ENCODE measurements at places on chromosomes 1 and 21.

DNA sequence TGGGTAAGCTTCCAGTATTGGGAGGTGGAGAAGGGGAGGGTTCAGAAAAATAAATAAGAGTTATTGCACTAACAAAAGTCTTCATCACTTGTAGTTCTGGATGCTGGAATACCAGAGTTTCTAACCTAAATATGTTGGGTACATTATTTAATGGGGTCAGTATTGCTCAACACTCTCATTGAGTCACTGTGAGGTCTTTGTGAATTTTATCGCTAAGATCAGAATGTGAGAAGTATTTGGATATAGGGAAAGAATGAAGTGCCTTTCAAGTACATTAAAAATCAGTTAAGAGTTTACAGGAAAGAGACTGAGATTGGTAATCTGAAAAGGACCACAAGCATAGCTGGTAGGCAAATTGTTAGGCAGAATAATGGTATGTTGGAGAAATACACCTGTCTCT lies 8.8 kb downstream of the SNRPE start:
- no peak for DNase-seq

DNA sequence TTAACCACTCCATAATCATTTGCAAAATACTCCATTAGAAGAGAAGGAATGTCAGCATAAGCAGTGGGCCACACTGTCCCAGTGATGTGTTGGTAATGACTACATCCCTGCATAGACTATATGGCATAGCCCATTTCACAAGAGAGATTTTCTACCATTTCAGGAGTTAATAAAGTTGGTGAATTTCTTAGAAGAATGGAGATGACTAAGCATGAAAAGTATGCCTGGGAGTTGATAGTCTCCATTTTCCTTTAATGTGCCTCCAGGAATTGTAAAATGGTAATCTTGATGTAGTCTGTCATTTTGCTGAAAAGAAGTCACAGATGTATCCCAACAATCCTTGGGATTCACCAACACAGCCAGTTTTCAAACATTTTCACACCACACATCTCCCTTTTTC lies 608.8 kb upstream of the CHRM3 start:
- no peak for DNase-seq

- DNase-seq: peak; percentile 62
Measured at GRCh38 chr1:147072482-147073432, 99.5 kb downstream of the PRKAB2 start.

DNA sequence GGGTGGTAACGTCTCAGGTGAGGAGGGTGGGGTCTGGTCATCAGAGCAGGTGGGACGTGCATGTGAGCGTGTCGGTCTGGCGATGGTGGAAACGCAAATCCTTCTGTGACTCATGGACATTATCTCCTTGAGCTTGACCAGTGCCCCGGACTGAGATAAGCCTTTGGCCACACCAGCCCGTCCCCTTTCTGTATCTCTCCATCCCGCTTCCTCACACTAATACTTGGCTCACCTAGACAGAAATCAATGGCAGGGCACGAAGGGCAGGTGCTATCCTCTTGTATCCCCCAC lies 7.9 kb upstream of the AQP10 start:
- DNase-seq: no peak

- DNase-seq: peak; percentile 19
Measured at GRCh38 chr1:145917595-145917994, 922 bp downstream of the PEX11B start.

GRCh38 chr1:244056577-244056976 lies 5.5 kb downstream of the ZBTB18 start:
- DNase-seq: peak; percentile 52

GRCh38 chr1:18820791-18821641 lies 38.4 kb downstream of the TAS1R2 start:
- DNase-seq: peak; percentile 86

DNA sequence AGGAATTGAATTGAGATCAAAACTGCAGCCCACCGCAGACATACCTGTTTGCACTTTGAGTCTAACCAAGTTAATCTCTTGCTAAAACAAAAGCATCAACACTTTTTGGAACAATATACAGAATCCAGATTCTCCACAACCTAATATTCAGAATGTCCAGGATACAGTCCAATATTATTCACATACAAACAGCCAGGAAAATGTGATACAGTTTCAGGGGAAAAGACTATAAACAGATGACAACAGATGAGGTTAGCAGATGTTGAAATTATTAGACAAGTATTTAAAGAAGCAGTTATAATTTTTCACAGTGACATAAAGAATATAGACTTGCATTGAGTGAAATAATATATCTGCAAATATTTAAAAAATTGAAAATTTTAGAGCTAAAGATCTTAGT lies 678.1 kb upstream of the CXADR start:
- DNase-seq: no peak

DNA sequence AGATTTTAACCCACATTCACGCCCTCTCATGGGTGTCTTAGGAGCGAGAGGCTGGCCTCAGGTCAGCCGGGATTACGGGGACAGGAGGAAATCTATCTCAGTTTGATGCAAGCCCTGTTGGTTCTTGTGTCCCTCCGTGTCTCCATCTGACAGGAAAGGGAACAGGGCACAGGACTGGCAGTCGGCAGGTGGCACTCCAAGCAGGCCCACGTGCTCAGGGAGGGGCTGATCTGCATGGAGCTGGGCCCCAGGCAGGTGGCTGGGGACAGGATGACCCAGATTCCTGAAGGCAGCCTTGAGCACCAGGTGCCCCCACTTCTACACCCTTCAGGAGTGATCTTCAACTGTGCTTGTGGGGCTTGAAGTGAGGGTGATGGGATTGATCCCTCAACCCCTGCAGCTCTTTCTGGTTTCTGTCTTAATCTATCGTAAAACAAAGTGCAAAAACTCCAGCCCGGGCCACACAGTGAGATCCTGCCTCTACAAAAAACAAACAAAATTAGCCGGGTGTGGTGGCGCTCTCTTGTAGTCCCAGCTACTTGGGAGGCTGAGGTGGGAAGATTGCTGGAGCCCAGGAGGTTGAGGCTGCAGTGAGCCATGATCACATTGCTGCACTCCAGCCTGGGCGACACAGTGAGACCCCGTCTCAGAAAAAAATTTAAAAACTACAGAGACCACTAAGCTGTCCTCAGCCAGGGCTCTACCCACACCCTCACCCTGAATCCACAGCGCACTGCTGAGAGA lies 8.3 kb downstream of the PLEKHG5 start:
- peak; percentile 99 for DNase-seq

DNA sequence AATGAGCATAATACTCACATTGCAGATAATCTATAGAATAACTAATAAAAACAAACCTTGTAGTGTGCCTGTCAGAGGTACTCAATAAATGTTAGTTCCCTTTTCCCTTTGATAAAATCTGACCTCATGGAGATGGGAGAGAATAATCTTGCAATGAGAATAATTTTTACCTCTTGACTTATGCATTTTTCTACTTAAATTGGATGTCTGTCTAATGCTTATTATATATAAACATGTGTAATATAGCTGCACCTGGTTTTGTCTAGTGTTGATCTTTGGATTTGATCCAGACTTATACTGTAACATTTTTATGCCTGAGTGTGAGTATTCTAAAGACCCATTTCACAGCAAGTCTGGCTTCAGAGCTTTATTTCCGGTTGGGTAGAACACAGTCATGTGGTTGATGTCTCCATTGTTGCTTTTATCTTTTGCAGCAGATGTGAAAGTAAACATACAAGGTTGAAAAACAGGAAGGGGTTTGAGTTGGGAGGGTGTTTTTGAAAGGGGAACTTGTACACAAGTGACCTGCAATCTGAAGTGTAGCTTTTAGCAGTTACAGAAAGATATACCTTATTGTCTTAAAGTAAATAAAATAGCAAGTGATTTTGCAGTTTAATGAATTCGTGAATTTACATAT lies 12.4 kb downstream of the EPB41 start:
- peak; percentile 27 for DNase-seq

DNA sequence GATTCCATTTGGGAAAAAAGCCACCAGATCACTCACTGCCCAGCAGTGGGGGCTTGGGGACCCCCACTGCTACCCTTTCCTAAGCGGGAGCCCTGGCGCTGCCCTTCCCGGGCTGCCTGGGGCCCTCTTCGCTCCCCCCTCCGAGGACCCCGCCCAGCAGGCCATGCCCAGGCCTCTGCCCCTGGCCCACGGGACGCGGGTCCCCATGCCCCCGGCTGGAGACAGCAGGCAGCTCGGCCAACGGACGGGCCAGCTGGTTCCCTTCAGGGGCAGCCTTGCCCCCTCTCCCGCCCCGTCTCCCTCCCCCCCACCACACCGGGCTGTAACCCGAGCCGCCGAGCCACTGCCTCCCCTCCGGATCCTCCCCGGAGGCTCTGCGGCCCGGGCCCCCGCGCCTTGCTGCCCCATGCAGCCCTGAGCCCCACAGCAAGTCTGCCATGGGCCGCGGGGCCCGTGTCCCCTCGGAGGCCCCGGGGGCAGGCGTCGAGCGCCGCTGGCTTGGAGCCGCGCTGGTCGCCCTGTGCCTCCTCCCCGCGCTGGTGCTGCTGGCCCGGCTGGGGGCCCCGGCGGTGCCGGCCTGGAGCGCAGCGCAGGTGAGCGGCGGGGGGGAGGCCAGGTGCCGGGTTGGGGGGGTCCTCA lies at the start of gene MMP23B:
TSS of gene MMP23B (plus strand) at position 392 of the 639 bp plus-strand sequence. CDS start at position 438, 46 bp downstream.
- DNase-seq: no peak

DNA sequence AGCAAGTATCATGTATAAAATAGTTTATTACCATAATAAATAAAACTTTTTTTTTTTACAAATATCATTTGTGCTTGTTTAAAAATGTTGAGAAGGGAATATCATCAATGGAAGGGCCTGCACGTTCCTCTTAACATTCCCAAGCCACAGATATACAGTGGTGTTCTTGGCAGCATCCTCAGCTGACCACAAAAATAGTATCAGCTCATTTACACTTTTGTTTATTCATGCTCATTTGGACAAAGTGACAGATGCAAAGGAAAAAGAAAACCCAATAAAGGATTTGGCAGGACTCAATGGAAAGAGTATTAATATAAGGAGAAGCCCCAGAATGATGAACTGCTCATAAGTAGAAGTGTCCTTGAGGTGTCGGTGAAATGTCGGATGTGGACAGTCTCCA lies 349.6 kb downstream of the HHAT start:
- DNase-seq: peak; percentile 70

DNA sequence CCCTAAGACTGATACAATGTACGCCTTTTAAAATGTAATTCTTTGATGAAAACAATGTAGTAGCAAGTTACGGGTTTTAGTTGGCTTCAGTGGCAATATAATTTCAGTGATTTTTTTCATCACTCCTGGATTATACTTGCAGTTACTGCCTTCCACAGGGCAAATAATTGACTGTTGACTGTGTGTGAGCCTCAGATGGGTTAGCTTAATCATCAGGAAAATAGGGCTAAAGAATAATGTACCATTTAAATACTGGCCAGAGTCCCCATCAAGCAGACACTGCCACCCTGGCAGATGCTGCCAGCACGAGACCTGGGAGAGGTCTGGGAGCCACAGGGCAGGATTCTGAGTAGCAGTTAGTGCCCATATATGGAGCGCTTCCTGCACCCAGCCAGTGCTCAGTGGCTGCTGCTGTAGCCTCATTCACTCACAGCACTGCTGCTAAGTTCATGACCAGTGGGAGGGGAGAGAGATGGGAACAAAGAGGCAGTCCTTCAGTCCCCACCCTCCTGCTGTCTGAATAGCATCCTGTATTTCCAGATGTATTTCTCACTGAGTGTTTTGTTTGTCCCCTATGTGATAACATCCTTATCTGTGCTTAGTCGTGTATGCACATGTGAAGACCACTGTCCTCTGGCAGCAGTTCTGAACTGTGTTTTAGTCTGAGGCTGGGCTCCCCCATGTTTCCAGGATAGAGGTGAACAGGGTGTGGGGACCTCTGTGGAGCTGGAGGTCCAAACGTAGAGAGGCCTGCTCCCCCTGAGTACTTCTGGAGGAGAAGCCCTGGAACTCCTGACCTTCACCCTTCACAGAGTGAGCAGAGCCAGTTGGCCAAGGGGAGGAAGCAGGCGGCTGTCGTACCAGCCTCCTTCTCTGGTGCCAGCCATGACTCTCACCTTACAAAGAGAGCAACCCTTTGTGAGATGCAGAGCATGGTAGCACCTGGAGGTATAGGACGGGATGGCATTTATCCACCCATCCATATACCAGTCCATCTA lies 80.4 kb downstream of the ADARB1 start:
- DNase-seq: no peak

DNA sequence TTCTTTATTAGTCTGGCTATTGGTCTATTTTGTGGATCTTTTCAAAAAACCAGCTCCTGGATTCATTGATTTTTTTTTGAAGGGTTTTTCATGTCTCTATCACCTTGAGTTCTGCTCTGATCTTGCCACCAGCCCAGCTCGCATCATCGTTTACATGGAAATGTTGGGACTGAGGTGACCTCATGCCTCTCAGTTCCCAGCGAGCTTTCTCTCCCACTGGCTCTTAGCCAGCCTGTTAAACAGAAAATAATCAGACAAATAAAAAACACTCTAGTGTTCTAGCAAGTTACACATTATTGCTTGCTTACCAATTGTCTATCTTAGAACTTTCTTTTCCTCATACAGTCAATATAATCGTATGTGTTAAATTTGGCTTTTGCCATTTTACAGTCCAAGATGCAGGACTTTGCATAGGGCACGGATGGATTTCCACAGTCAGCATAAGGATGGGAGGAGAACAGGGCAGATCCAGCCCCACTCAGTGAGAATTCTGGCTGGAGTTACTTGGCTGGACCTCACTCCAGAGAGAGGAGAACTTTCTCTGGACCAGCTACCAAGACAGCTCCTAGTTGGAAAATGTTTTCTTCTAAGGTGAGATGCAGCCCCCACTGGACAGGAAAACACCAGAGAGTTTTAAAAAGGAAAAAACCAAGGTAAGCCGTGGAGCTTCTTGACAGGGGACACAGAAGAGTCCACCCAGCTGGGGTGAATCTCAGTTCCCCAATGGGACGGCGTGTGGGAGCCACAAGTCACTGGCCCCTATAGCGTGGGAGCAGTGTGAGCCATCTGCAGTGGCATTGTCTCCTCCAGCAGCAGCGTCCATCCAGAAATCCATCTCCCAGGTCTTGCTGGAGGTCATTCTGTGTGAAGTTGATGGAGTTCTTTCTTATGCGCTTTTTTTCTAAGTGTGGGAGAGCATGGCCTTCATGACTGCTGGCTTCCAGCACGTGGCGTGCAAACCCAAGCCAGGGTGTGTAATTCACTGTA lies 17.6 kb downstream of the PGBD2 start:
- DNase-seq: no peak

DNA sequence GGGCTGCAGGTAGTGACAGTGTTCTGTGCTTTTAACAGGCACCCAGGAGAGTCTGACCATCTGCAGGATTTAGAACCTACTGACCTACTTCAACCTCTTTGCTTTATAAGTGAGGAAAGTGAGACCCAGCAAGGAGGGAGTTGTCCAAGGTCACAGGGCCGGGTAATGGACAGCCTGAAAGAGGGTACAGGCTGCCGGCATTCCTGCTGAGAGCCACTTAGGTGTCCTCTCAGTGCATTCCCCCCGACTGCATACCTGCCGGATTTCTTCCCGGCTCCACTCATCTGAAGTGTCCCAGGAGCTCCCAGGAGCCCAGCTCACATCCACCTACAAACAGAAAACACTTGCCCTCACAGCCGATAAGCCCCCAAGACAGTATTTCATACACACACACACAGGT lies 13.9 kb downstream of the PHLDA3 start:
- no peak for DNase-seq

DNA sequence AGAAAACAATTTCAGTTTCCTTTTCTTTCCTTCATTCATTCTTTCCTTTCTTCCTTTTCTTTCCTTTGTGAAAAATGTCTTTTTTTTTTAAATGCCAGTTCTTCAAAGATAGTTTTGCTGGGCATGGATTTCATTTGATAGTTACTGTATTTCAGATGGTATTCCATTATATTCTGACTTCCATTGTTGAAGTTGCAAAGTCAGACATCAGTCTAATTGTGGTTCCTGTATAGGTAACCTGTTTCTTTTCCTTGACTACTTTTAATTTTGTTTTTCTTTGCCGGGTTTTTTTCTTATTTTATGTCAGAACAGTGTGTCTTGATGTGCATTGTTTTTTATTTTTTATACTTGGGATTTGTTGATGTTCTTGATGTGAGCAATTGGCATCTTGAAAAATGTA lies 40.4 kb upstream of the MPC2 start:
- no peak for DNase-seq

Measured in G401 (cell line).